ENCODE measurements at places on chromosomes 11 and 22. TPM values are rescaled to one million over a fixed set of nuclear protein-coding genes. Genes with fewer than 3 reads are reported as not detected.

TREH gene
- not detected for total RNA-seq

C11orf65 gene
- under 0.01 TPM for total RNA-seq

GPHA2 gene
- total RNA-seq = not detected

CREB3L1 gene
- 0.20 TPM for total RNA-seq

SNX32 gene
- under 0.01 TPM for total RNA-seq

KRTAP5-1 gene
- total RNA-seq = not detected

FZD4 gene
- total RNA-seq = 97.0 TPM

Measured in lung microvascular endothelial cell (primary cell).